Activated CD4-positive, alpha-beta memory T cell treated with anti-CD3 and anti-CD28 coated beads, Interleukin-2, amount 10 ng/mL, durations not matched to agents 7 days and 5 days (primary cell): ENCODE measurements at places on chromosomes 6 and 20.
A peak's percentile ranks its signal among the peaks of the same experiment; 100 is the strongest.

DNA sequence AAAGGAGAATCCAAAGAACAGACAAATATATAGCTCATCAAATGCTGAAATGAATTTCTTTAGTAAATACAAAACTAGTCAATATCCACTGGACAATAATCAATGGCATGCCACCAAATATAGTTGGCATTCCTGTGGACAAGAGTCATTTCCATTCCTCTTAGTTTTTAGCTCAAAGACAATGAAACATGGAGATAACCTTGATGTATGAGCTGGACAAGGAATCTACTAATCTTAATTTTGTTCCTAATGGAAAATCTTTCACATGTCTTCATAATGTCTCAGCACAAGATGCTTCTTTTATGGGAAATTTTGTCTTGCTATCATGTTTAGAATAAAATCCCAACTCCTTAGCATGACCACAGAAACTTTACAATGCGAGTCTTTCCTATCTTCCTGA is 87.8 kb downstream of the PFDN4 start:
- DNase-seq: no peak

DNA sequence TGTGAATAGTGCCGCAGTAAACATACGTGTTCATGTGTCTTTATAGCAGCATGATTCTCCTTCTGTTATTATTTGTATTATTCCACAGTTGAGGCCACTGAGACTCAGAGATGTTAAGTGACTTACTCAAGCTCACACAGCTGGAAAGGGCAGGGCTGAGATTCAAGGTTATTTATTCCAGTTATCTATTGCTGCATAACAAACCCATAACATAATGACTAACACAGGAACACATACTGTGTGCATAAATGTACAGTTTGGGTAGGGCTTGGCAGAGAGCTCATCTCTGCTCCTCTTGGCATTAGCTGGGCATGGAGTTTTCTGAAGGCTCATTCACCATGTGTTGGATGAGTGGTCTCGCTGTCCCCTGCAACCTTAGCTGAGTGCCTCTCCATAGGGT is 68.8 kb downstream of the STK35 start:
- no peak for DNase-seq

DNA sequence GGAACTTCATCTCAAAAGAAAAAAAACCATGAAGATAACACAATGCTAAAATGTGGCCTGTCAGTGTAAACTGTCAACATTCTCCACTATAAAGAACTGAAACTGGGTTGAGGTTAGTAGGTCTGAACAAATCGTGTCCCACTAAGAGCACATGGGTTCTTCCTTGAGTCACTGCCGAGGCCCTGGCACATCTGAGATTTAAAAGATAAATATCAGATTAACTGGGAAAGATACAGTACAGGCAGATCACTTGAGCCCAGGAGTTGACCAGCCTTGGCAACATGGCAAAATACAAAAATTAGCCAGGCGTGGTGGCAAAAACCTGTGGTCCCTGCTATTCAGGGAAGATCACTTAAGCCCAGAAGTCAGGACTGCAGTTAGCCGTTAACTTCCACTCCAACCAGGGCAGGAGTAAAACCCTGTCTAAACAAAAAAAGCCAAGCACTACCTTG is 5.6 kb downstream of the EEF1A1 start:
- DNase-seq: no peak

DNA sequence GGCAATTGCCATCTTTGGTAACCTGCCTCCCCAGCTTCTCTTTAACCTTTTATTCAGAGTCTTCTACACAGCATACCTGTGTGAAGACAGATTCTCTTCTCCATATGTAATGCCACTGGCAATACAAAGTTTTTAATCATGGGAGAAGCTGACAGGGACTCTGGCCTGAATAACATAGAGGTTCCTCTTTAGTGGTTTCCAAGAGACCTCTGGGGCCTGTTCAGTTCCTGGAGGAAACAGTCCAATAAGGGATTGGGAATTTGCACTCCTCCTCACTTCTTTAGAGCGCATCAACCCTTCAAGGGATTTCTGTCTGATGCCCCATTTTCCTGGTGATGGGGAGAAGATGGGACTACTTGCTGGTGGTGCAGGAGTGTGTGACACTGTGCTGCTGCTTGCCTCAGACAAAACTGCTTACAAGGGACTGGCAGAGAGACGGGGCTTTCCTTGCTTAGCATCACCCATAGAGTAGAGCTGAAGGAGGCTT is 1.4 kb downstream of the RIMS1 start:
- no peak for DNase-seq

DNA sequence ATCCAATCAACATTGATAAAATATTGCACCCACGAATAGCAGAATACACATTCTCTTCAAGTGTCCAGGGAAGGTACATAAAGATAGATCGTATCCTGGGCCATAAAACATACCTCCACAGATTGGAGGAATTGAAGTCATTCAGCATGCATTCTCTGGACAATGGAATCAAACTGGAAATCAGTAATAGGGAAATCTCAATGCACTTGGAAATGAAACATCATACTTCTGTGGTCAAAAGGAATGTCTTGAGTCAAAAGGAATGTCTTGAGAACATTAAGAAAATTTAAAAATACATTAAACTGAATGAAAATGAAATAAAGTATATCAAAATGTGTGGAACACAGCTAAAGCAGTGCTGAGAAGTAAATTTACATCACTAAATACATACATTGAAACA is 138.8 kb downstream of the TFAP2A start:
- no peak for DNase-seq

DNA sequence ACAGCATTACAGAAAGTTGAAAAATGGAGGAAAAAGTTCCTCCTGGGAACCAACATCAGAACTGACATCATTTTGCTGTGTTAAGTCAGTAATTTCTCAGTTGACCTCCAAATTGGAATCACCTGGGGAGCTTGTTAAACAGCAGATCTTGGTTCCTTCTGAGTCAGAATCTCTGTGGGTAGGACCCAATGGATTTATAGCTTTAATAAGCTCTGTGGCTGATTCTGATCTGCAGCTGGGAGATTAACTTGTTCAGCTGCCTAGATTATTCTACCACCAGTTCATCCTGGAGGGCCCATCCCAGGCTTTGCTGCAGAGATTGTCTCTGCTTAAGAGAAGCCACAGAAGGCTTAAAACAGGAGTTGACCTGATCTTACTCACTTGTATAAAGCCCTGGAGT is 90.7 kb upstream of the POPDC3 start:
- DNase-seq: no peak

DNA sequence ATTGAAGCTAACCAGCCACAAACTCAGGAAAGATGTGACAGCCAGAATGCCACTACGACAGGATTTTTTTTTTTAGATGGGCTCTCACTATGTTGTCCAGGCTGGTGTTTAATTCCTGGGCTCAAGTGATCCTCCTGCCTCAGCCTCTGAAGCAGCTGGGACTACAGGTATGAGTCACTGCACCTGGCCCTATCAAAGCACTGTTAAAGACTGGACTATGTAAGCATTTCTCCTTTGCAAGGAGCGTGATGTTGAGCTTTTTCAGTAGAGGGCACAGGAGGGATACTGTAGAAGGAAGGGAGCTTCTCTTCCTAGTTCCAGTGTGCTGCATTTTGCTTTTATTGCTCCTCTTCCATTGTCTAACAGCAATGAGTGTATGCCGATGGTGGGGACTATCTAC is 35.8 kb downstream of the ZBTB9 start:
- DNase-seq: no peak

- DNase-seq: no peak
These were observed 20.4 kb upstream of the EXOC2 start for GRCh38 chr6:713351-713750.

DNA sequence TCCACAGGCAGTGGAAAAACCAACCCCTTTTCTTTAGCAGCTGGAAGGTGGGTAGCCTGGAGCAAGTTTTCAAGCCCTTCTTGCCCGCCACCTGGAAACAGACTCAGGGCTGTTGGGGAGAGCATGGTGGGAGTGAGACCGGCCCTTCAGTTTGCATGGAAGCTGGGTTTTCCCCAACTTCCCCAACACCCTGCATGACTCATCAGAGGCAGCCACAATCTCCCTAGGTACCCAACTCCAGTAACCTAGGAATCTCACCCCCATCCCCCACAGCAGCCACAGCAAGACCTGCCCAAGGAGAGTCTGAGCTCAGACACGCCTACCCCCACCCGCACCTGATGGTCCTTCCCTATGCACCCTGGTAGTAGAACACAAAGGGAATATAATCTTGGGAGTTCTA is 86.3 kb upstream of the IRAK1BP1 start:
- DNase-seq: no peak

DNA sequence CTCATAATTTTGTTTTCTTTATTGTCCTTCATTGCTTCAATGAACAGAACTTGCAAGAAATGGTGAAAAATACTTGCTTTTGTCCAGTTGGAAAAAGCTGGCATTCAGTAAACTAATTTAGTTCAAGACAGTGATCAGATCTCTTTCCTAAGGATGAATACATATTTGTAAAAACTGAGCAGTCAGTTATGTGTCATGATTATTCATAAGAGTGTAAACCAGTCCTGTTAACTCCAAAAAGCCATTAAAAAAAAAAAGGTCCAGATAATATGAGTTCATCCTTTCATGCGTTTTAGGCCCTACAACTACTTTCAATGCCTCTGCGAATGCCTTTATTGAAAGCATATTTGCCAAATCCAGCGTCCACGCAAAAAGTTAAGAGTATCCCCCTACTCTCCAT is 609 bp downstream of the PGM3 start:
- no peak for DNase-seq

DNA sequence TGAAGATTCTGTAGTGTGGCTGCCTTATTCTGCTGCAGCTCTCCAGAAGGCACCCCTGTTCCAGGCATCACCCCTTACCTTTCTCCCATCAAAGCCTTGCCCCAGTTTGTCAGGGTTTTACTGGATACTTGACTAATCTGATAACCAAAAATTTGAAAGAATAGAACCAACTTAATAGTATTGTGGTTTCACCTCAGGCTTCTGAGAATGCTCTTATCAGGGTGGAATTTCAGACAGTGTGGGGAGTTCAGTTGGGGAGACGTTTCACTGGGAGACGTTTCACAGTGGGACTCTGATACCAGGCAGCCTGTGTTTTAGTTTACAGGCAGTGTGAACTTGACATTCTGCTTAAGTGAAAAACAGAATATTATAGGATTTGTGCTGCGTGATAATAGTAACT is 50.5 kb downstream of the SCAND1 start:
- DNase-seq: no peak

DNA sequence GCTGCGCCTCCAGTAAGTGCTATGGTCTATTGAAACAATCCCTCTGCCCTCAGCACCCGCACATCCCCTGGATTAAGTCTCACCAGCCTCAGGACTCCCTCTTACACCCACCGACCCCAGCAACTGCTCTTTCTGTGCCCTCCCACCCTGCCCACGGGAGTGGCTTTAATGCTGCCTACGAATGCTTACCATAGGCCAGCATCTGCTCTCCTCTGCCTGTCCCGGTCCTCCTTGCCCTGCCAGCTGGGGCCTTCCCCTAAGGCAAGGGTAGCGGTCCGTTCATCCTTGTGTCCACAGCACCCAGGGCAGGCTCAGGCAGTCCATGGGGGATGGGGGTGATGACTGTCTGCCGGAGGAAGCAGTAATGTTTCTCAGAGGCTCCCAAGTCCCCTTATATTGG is 4.1 kb downstream of the EBF4 start:
- DNase-seq: peak; percentile 3

- no peak for DNase-seq
These were observed 27.2 kb downstream of the DUSP22 start for GRCh38 chr6:319177-320131.

DNA sequence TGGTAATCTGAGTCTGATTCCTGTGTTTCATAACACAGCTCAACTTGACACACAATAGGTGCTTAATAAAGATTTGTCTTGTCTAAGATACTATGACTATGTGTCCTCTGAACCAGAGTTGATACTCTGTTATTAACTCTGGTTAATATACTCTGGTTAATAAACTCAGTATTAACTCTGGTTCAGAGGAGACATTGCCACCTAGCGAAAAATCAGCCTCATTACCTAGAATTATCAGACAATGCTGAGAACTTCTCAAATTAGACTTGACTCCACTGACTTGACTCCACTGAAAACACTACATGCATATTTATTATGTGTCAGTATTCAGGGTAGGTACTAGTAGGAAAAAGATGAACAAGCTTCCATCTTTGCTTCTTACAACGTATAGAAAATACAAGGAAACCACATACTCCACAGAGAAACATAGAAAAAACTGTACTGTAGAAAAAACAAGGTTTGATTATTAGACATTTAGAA is 73.9 kb downstream of the AHI1 start:
- no peak for DNase-seq

GRCh38 chr20:12555369-12555768 is 453.4 kb upstream of the SPTLC3 start:
- no peak for DNase-seq

DNA sequence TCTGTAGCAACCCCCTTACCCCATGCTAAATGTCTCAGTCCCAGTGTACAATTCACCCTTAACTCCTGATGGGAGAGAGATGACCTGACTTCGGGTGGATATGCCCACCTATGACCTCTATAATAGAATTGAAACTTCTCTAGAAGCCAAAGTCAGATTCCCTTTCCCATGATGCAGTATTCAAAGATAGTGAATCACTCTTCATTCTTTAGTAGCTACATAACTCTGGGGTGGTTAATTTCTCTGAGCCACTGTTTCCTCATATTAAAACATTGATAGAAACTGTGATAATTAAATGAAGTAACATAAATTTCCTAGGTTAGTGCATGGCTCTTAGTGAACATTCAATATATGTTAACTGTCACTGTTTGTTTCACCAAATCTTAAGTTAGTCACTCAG is 500.4 kb downstream of the COL12A1 start:
- no peak for DNase-seq

DNA sequence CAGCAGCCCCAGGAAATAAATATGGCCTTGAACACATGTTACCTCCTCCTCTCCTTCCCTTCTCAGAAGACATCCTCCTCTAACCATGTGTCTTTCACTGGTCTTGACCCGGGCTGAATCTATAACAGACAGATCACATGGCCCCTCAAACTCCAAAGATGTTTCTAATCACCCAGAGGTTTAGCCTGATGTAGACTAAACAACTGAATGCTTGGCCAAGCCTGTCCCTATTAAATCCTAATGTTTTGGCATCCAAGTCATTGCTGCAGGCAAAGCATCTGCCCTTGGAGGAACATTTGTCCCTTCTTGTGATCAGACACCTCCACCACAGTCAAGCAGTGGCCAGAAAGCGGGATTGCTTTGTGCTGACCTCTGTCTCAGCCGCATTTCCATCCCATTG is 65.5 kb downstream of the ANKRD60 start:
- DNase-seq: no peak

DNA sequence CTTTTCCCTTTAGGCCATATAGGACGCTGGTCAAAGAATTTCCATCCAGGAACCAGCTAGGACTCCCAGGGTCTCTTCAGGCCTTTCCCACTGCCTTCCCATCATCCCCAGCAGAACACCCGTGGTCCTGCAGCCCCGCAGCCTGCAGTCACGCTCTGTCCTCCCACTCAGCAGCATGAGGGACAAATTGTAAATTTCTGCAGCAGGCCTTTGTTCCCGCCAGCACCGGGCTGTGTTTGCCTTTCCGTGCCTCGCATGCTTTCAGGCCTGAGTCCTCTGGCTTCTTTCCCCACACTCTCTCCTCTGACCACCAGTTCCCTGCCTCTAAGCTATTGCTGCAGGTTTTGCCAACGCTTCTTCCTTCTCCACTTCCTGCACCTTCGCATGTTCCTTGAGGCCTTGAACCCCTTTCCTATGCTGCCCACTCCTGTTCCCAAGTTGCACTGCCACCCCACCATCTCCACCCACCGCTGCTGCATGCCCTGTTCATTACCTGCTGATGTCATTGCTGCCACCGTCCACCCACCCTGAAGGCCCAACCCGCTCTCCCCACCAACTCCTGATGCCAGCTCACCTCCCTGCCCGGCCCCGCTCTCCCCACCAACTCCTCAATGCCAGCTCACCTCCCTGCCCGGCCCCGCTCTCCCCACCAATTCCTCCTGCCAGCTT is 49.8 kb downstream of the RNASET2 start:
- DNase-seq: no peak
